ENCODE measurements at places on chromosomes 12 and 14.

GRCh38 chr12:114006482-114007425 is 40.6 kb upstream of the RBM19 start:
- no peak for DNase-seq

DNA sequence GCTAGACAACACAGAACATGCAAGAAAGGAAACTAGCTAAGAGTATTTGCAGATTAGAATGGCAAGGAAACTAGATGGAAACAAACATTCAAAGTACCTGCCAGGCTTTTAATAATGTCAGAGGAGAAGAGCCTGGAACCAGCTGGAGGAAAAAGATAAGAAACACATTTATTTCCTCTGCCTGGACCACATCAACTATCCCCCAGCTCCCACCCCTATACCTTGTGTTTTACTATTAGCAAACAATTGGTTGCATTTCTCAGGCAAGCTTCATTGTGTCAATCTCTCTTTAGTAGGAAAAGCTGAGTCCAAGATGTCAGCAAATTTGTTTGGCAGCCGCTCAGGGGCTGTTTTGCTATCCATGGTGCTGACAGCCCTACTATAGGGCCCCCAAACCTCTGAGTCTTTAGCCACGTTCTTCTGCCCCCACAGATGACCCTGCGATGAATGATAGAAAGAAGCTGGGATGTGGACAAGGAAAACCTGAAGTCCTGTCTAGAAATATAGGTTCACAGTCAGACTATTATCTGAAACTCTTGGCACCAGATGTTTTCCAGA is 11.6 kb upstream of the SYNDIG1L start:
- DNase-seq, result no peak

- DNase-seq, result no peak
Observed at GRCh38 chr14:50814161-50814560, 16.8 kb downstream of the NIN start.

GRCh38 chr14:93764211-93764659 is 24.1 kb downstream of the PRIMA1 start:
- DNase-seq, result no peak

DNA sequence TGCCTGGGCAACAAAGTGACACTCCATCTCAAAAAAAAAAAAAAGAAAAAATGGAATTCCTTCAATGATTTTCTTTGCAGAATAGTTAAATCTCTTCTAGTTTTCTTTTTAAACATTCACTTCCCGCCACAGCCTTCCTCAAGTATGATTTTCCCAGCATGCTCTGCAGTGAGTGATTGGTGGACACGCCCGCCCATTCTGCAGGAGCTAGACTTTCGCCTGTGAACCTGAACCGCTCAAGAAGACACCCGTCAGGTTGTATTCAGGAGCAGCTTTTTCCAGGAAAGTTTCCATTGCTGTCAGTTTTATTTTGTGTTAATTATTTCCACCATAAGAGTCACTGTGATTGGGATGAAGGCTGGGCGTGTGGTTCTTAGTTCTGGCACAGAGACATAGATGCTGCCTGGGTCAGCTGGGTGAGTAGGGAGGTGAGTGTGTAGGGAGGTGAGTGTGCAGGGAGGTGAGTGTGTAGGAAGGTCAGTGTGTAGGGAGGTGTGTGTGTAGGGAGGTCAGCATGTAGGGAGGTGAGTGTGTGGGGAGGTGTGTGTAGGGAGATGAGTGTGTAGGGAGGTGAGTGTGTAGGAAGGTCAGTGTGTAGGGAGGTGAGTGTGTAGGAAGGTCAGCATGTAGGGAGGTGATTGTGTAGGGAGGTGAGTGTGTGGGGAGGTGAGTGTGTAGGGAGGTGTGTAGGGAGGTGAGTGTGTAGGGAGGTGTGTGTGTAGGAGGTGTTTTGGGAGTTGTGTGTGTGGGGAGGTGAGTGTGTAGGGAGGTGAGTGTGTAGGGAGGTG is 76.2 kb downstream of the KIF26A start:
- DNase-seq, result no peak

GRCh38 chr12:92085040-92085735 is 60.5 kb downstream of the BTG1 start:
- no peak for DNase-seq

DNA sequence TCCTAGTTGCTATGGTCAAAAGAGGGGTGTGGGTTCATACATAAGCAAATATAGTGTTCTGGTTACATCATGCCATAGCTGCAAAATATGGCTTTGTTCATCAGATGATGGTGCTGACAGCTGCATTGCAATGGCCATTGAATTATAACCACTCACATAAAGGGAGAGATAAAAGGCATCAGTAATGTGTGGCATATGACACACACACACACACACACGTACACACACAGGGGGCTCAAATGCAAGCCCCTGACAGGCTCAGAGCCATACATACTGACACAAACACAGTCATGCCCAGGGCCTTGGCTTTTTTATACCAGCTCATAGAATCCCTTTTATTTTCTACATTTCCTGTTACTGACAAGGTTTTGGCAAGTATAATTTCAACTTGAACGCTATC is 698.9 kb downstream of the BCL11B start:
- DNase-seq, result no peak

- no peak for DNase-seq
Observed at GRCh38 chr12:68951652-68952051, 18.7 kb upstream of the CPM start.

DNA sequence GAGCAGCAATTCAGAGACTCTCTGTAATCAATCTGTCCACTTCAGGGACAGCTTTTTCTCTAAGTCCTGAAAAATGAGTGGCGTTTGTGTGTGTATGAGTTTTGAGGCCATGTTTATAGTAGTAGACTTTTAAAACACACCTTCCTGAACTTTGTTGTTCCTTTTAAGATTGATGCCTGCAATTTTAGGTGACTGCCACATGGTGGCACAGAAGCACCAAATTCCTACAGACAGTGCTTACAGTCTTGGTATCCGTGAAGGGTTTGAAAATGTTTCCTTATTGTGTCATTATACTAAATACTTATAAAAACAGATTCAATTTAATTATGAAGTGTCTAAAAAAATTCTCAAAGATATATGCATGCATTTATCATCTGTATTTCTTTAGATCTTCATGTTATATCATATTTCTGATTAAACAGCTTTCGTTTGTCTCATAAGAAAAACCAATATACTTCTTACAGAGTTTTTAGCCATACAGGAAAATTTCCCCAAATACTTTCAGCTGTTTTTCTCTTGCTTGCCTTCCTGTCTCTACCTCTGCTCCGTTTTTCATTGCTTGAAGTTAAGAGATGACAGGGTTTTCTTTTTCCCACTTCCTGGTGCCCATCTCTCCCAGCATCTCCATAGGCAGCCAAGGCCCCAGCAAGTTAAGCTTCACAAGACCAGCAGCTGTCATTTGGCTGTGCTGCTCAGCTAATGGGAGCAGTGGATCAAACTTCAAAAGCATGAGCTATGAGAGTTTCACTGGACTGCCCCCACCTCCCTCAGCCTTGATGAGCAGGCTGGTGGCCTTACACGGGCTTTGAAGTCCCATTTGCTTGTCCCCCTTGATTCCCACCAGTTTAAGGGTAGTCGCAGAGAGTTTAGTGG is 259.6 kb downstream of the AKAP6 start:
- DNase-seq, result no peak

DNA sequence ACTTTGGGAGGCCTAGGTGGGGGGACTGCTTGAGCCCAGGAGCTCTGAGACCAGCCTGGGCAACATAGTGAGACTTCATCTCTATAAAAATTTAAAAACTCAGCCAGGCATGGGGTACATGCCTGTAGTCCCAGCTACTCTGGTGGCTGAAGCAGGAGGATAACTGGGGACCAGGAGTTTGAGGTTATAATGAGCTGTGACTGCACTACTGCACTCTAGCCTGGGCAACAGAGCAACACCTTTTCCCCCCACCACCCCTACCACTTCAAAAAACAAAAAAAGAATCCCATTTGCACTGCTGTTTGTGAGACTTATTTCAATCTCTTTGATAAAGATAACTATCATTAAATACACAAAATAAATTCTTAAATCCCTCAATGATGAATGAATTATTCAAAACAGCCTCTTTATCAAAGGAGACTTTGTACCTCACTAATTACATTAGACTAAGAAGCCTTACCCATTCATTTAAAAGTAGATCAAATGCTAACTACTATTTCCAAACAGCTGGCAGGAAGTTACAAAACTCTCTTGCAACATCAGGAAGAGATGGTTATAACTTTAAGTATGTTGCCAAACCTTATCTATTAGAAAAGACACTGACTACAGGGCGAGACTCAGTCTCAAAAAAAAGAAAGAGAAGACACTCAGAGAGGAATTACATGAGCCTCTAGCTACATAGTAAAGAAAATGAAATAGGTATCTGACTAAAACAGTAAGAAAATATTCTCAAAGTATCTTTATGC is 14.7 kb downstream of the BLTP3B start:
- no peak for DNase-seq

GRCh38 chr12:67852701-67853100 is 136.5 kb upstream of the IFNG-AS1 start:
- DNase-seq, result no peak

- DNase-seq, result no peak
Observed at GRCh38 chr12:9325471-9325870, 117.3 kb upstream of the PZP start.

GRCh38 chr14:62280366-62280765 is 518.1 kb downstream of the SNAPC1 start:
- no peak for DNase-seq

DNA sequence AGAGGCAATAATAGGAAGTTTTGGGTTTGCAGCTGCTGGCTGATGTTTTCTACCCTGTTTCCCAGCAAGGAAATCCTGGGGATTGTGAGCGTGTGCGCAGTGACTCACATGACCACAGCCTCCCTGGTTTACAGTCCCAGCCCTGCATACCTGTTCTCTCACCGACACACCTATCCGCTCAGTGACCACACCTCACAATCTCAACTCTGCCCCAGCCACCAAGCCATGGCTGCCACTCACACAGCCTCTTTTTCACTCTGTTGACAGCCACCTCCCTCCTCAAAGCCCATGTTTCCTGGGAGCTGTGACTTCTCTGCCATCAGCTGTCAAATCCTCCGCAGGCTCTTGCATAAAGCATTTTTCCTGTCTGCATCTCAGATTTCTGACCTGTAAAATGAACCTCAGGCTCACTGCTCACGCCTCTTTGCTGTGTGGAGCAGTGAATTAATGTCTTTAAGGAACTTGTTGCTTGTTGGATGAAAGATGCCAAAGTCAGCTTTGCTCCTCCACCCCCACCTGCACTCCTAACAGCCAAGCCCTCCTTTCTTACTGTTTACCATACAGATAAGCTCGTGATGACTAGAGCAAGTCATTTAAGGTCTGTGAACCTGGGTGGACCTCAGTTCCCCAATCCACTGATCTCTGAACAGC is 43.5 kb downstream of the B4GALNT3 start:
- no peak for DNase-seq

DNA sequence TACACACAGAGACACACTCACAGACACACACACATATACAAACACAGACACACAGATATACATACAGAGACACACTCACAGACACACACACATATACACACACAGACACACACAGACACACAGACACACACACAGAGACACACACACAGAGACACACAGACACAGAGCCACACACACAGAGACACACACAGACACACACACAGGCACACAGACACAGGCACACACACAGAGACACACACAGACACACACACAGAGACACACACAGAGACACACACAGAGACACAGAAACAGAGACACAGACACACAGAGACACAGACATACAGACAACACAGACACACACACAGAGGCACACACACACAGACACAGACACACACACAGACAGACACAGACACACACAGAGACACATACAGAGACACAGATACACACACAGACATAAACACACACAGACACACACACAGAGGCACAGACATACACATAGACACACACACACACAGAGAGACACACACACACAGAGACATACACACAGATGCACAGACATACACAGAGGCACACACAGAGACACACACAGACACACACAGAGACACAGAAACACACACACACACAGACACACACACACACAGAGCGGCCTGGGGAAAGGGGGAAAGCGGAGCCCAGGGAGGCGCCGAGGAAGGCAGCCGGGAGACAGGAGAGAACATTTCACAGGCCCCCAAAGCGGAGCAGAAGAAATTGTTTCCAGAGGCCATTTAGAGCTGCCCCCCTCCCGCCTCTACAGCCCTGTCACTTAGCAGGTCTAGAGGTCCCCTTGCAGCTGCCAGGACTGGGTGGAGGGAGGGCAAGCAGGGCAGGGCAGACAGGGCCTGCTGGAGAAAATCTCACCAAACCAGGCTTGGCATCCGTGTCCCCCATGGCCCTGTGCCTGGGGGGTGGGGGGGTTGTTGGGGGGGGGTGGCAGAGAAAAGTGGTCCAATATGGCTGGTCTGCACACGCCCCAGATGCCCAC is 38.9 kb downstream of the SERPINA3 start:
- no peak for DNase-seq

DNA sequence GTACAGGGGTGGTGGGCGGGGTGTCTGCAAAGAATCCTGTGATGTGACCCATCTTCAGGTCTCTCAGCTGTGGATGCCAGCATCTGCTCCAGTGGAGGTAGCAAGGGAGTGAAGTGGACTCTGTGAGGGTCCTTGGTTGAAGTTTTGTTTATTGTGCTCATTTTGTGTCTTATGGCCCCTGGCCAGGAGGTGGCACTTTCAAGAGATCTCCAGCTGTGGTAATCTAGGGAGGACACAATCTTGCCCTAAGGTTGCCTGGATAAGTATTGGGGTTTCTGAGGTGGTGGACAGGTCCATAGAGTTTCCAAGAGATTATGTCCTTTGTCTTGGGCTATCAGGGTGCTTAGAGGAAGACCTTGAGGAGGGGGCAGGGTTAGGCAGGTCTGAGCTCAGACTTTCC is 260.7 kb downstream of the CCDC59 start:
- no peak for DNase-seq

DNA sequence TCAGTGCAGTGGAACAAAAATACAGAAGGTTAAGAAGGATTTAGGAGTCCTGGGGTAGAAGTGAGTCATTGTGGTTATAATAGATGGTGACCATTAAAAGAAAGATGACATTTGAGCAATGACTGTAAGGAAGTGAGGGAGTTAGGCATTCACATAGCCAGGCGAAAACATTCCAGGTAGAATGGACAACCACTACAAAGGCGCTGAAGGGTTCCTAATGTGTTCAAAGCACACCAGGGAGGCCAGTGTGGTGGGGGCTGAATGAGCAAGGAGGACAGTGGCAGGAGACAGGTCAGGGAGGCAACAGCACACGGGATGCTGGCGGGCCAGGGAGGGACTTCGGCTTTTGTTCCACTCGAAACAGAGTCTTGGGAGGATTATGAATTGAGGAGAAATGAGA is 129.9 kb downstream of the NPAS3 start:
- no peak for DNase-seq

DNA sequence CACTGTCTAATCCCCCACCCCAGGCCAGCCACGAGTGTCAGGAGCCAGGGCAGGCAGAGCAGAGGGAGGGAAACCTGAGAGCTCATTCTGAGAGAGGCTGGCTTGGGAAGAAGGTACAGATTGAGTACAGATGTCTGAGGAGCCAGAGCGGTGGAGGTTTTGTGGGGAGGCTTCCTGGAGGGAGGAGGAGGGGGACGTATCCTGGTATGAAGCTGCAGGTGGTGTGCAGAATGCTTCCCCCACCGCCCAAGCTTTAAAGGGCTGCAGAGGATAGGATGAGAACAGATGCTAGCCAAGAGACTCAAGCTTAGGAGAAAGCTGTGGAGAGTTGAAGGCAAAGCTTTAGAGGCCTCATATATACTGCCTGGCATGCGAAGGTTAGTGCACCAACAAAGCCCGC is 3.2 kb upstream of the TAMALIN start:
- no peak for DNase-seq

DNA sequence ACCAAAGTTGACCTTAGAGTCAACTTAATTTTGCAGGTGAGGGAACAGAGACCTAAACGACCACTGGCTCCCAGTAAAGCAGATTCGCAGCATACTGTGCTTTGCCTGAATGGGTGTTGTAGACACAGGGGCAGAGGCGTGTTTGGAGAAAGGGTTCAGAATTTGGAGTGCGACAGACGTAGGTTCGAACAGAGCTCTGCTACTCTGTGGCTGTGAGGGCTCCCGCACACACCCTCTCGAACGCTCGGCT is 243 bp upstream of the TOMM20L start:
- no peak for DNase-seq
